ENCODE measurements at places on chromosomes 6 and 20. TPM values are rescaled to one million over a fixed set of nuclear protein-coding genes. Genes with fewer than 3 reads are reported as not detected.

Gene PNPLA1
- total RNA-seq = 0.17 TPM

Gene SLC26A8
- not detected for total RNA-seq

DNA sequence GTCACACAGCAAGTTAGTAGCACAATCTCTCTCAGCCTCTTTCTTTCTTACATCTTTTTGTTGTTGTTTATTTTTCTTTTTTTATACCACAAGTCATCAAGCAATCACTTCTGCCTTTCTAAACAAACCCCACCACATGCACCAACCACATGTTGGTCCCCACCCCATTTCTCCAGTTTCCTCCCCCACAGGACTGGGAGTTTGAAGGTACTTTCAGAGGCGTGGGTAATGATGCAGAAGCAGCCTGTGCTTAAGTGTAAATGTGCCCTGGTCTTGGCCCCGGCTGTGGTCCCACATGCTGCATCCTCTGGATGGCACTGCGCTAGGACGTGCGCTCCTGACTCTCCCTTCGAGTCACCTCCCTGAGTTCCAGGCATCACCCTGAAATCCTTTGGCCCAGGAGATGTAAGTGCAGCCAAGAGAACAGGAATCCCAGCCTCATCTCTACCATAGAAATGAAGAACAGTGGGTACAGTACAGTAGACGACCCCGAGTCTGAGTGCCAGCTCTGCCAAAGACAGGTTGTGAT lies 5.7 kb downstream of the HCK start:
- DNase-seq = no peak
- peaks cover 5% of the 10 kb centered on the region for H3K4me1 ChIP-seq
- H3K27ac ChIP-seq = no peak overlapping the region
- no peaks in the 10 kb centered on the region for H3K36me3 ChIP-seq

GRCh38 chr6:26213334-26214075 lies 126.3 kb downstream of the HFE start:
- no peak overlapping the region for H3K27ac ChIP-seq
- H3K27me3 ChIP-seq = no peaks in the 10 kb centered on the region
- no peaks in the 10 kb centered on the region for H3K36me3 ChIP-seq
- no peak overlapping the region for H3K4me3 ChIP-seq
- H3K4me1 ChIP-seq = peaks cover 33% of the 10 kb centered on the region

GRCh38 chr6:65113581-65113980 lies 593.4 kb downstream of the EYS start:
- no peaks in the 10 kb centered on the region for H3K4me1 ChIP-seq
- no peaks in the 10 kb centered on the region for H3K27me3 ChIP-seq

Measured in CD4-positive, alpha-beta T cell (primary cell).